H9 (cell line): ENCODE measurements at places on chromosomes 1 and 21.

- H3K27ac ChIP-seq = no peak overlapping the region
- no peaks in the 10 kb centered on the region for H3K36me3 ChIP-seq
- peaks cover 94% of the 10 kb centered on the region for H3K27me3 ChIP-seq
- DNase-seq = peak; percentile 52
- peak overlapping the region; percentile 62 for H3K4me3 ChIP-seq
- peaks cover 3% of the 10 kb centered on the region; the same call in 1 of the 2 replicates for H3K4me1 ChIP-seq
Measured at GRCh38 chr1:118992868-118993699, 4.9 kb upstream of the TBX15 start.

GRCh38 chr1:227734546-227734855 lies 601 bp downstream of the JMJD4 start:
- H3K4me1 ChIP-seq = peaks cover 5% of the 10 kb centered on the region; the same call in 1 of the 2 replicates
- no peak overlapping the region for H3K27ac ChIP-seq
- no peaks in the 10 kb centered on the region for H3K27me3 ChIP-seq
- no peak for DNase-seq
- peak overlapping the region; percentile 89 for H3K4me3 ChIP-seq

- no peaks in the 10 kb centered on the region for H3K36me3 ChIP-seq
- H3K27ac ChIP-seq = no peak overlapping the region
- peaks cover 4% of the 10 kb centered on the region; the same call in 1 of the 2 replicates for H3K4me1 ChIP-seq
- DNase-seq = no peak
- H3K27me3 ChIP-seq = no peaks in the 10 kb centered on the region
- no peak overlapping the region for H3K4me3 ChIP-seq
Measured at GRCh38 chr1:160162931-160163330, 11.5 kb downstream of the ATP1A4 start.

DNA sequence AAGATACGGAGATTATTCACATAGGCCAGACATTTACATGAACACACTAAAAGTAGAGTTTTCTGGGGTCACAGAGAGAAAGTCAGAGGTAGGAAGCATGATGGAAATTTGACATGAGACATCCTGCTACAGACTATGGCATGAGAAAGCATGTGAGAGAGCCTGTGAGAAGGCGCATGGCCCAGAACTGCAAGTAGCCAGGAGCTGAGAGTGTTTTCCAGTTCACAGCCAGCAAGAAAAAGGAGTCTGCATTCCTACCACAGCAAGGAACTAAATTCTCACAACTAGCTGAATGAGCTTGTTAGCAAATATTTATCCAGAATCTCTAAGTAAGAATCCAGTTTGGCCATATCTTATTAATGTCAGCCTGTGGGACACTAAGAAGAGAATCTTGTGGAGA lies 673.3 kb downstream of the BRINP3 start:
- no peaks in the 10 kb centered on the region for H3K36me3 ChIP-seq
- H3K4me3 ChIP-seq = no peak overlapping the region
- H3K27ac ChIP-seq = no peak overlapping the region
- H3K27me3 ChIP-seq = no peaks in the 10 kb centered on the region
- DNase-seq = no peak
- no peaks in the 10 kb centered on the region; the same call in 1 of the 2 replicates for H3K4me1 ChIP-seq

GRCh38 chr1:16628361-16629111 lies 15.2 kb upstream of the NBPF1 start:
- no peak overlapping the region for H3K4me3 ChIP-seq
- peak; percentile 72 for DNase-seq
- no peaks in the 10 kb centered on the region for H3K27me3 ChIP-seq
- H3K4me1 ChIP-seq = no peaks in the 10 kb centered on the region
- H3K36me3 ChIP-seq = peaks cover 36% of the 10 kb centered on the region
- H3K27ac ChIP-seq = no peak overlapping the region

- H3K4me1 ChIP-seq = no peaks in the 10 kb centered on the region
- no peak for DNase-seq
- no peaks in the 10 kb centered on the region for H3K36me3 ChIP-seq
- H3K27me3 ChIP-seq = no peaks in the 10 kb centered on the region
- no peak overlapping the region for H3K27ac ChIP-seq
Measured at GRCh38 chr1:233569636-233570035, 44.3 kb upstream of the KCNK1 start.

DNA sequence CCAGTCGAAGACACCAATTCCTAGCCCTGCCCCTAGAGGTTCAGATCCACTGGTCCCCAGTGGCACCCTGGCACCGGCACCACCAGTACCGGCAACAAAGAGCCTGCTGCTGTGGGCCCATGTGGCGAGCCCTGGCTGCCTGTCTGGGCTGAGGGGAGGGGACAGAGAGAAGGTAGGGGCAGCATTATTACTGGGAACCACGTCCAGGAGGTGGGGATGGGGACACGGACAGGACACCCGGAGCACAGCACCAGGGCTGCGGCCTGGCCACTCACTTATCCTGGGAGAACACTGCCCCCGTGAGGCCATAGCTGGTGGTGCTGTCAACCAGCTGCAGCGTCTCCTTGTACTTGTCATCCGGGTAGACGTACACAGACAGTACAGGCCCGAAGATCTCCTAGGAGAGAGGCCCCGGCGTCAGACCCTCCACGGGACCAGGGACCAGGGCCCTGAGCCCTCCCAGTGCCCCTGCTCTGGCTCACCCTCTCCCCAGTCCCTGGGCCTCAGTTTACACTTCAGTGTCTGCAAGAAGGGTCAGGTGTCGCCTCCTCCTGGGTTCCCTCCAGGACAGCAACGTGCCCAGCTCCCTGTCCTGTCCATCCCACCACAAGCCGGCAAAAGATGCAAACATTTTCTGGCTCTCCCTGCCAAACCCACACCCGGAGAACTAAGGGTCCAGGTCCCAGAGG lies 15.8 kb upstream of the TAS1R2 start:
- H3K36me3 ChIP-seq = no peaks in the 10 kb centered on the region
- no peak overlapping the region for H3K27ac ChIP-seq
- H3K27me3 ChIP-seq = no peaks in the 10 kb centered on the region
- H3K4me1 ChIP-seq = no peaks in the 10 kb centered on the region

- peaks cover 9% of the 10 kb centered on the region for H3K36me3 ChIP-seq
- H3K4me3 ChIP-seq = peak overlapping the region; percentile 88
- H3K27ac ChIP-seq = no peak overlapping the region
- H3K27me3 ChIP-seq = no peaks in the 10 kb centered on the region
Measured at GRCh38 chr1:44353604-44354003, 1.5 kb downstream of the ERI3 start.

GRCh38 chr1:86714561-86715244 lies 10.3 kb downstream of the SH3GLB1 start:
- no peak overlapping the region for H3K27ac ChIP-seq
- H3K4me1 ChIP-seq = no peaks in the 10 kb centered on the region
- H3K4me3 ChIP-seq = no peak overlapping the region

GRCh38 chr1:57620605-57621004 lies 196.7 kb upstream of the DAB1 start:
- H3K36me3 ChIP-seq = no peaks in the 10 kb centered on the region
- no peak overlapping the region for H3K4me3 ChIP-seq

DNA sequence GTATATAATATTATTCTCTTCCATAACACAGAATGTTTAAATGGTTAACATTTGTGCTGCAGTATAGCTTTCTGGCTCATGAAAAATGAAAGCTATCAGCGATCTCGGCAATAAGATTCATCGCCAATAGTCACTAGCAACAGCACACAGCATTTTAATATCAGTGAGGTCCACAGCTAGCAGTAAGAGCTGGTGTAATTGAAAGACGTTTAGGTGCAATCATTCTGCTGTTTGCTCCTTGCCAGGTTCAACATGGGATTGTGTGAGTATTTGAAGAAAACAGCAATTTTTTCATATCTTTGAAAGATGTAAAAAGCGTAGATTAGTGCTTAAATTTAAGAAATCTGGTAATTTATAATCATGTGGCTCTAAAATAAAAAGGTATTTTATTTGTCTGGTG lies 20.1 kb downstream of the PRKACB start:
- H3K36me3 ChIP-seq = peaks cover 6% of the 10 kb centered on the region; the same call in 1 of the 2 replicates
- DNase-seq = no peak
- no peaks in the 10 kb centered on the region for H3K27me3 ChIP-seq

GRCh38 chr1:207291723-207292122 lies 29.8 kb upstream of the CD55 start:
- H3K4me1 ChIP-seq = peaks cover 5% of the 10 kb centered on the region; the same call in 1 of the 2 replicates
- DNase-seq = no peak
- no peak overlapping the region for H3K4me3 ChIP-seq
- no peaks in the 10 kb centered on the region for H3K27me3 ChIP-seq

- H3K27me3 ChIP-seq = no peaks in the 10 kb centered on the region
- DNase-seq = peak; percentile 35
- no peak overlapping the region for H3K27ac ChIP-seq
- H3K4me1 ChIP-seq = no peaks in the 10 kb centered on the region
- peaks cover 14% of the 10 kb centered on the region for H3K36me3 ChIP-seq
Measured at GRCh38 chr1:113811156-113811887, 954 bp downstream of the RSBN1 start.

GRCh38 chr1:218383051-218383450 lies 37.9 kb downstream of the TGFB2 start:
- H3K4me1 ChIP-seq = no peaks in the 10 kb centered on the region
- DNase-seq = no peak
- H3K4me3 ChIP-seq = no peak overlapping the region
- no peaks in the 10 kb centered on the region for H3K36me3 ChIP-seq

DNA sequence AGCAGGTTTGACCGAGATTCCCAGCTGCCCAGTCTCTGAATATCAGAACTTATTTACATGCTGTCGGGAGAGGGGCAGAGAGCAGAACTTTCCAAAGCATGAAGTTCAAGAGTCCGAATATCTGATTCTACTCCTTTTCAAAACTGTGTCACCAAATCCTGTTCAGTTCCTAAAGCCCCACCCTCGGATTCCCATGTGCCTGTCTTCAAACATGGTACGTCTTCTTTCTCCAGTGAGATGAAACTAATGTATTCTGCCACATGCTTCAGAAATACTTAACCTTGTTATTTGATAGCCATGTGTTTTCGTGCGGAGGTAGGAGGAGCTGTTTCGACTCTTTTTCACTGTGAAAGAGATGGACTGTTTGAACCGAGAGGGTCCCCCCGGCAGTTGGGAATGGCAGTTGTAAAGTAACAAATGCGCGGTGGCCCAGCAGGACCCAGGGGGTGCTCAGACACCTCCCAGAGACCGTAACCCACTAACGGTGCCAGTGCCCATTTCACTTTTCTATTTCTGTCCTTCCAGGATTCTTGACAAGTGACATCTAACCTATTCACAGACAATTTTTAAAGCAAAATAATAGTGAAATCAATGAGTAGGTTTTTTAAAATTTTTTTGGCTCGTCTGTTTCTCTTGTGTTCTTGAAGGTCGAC lies 67.2 kb downstream of the ZBTB18 start:
- H3K4me1 ChIP-seq = no peaks in the 10 kb centered on the region
- no peaks in the 10 kb centered on the region for H3K36me3 ChIP-seq
- no peaks in the 10 kb centered on the region for H3K27me3 ChIP-seq
- H3K4me3 ChIP-seq = no peak overlapping the region
- DNase-seq = no peak

DNA sequence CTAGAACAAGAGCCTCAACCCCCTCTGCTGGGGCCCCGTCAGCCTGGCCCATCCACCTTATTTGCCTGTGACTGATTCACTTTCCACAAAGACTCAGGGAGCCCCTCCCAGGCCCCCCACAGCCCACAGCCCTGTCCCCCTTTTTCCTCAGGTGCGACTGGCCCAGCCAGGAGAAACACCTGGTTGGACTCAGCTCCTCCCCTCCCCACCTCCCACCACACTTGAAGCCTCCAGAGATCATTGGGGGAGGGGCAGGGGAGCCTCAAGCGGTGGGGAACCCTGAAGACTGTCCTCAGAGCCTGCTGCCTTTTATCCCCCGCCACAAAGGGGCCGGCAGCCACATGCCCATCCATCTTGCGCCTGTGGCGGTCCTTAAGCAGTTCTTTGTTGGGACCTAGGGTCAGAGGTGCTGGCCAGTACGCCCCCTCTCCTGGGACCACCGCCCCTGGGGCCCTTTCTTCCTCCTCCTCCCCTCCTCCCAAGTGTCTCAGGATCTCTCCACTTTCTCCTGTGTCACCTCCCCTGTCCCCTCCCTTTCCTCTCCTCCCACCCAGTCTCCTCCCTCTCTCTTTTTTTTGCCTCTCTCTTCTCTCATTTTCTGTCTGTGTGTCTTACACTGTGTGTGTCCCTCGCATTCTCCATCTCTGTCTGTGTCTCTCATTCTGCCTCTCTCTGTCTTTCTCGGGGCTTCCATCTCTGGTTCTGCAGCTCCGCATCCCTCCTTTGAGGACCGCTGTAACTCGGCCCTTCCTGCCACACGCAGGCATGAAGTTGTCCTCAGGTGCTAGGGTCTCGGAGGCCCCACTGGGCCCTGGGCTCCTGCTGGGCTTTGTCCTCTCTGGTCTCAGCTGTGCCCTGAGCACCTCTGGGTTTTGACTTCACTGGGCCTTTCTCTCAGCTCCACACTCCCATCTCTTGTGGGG lies 12.2 kb downstream of the CRABP2 start:
- peak; percentile 98 for DNase-seq
- peaks cover 17% of the 10 kb centered on the region; the same call in 1 of the 2 replicates for H3K4me1 ChIP-seq
- peaks cover 13% of the 10 kb centered on the region for H3K36me3 ChIP-seq

GRCh38 chr1:155890251-155890650 lies 20.9 kb downstream of the RIT1 start:
- no peak overlapping the region for H3K4me3 ChIP-seq
- no peaks in the 10 kb centered on the region for H3K4me1 ChIP-seq
- H3K27me3 ChIP-seq = no peaks in the 10 kb centered on the region
- no peak for DNase-seq
- no peaks in the 10 kb centered on the region for H3K36me3 ChIP-seq

DNA sequence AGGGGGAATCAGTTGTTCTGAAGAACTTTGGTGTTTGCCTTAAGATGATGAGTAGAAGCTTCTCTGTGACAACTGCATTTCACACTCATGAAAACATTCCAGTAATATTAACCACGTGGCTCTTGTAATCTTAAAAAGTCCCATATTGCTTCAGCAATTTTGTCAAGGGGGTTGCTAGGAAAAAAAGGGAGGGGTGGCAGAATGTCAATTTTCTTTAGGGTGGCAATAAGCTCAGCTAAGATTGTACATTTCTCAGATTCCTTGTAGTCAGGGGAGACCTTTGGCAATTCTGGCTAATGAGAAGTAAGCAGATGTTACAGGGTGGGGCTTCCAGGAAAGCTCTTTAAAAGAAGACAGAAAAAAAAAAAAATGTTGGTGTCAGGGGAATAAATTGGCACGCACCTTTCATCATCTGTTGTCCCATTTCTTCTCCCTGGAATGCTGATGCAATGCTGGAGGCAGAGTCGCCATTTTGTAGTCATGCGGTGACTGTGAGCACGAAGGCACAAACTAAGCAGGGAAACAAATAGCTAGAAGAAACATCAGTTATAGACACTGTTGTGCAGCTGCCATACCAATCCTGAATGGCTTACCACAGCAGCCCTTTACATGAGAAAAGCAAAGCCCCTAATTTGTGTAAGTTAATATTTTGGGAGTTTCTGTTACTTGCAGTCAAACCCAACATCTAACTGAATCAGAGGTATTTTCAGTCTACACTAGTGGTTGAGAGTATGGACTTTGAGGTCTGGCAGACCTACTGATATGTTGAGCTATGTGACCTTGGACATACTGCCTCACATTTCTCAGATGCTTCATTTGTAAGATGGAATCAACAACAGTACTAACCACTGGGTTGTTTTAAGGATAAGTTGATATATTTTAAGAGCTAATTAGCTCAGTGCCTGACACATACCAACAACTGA lies 56.1 kb upstream of the MRPS6 start:
- H3K27me3 ChIP-seq = no peaks in the 10 kb centered on the region
- no peak overlapping the region for H3K27ac ChIP-seq
- DNase-seq = no peak
- H3K4me3 ChIP-seq = no peak overlapping the region
- H3K36me3 ChIP-seq = no peaks in the 10 kb centered on the region

GRCh38 chr1:232844791-232845190 lies 39.6 kb downstream of the MAP10 start:
- H3K4me3 ChIP-seq = no peak overlapping the region
- DNase-seq = no peak
- H3K36me3 ChIP-seq = no peaks in the 10 kb centered on the region; the same call in 1 of the 3 replicates
- no peaks in the 10 kb centered on the region for H3K27me3 ChIP-seq
- H3K4me1 ChIP-seq = no peaks in the 10 kb centered on the region
